ENCODE measurements at places on chromosomes 7 and 10. TPM values are rescaled to one million over a fixed set of nuclear protein-coding genes. Genes with fewer than 3 reads are reported as not detected.

DNA sequence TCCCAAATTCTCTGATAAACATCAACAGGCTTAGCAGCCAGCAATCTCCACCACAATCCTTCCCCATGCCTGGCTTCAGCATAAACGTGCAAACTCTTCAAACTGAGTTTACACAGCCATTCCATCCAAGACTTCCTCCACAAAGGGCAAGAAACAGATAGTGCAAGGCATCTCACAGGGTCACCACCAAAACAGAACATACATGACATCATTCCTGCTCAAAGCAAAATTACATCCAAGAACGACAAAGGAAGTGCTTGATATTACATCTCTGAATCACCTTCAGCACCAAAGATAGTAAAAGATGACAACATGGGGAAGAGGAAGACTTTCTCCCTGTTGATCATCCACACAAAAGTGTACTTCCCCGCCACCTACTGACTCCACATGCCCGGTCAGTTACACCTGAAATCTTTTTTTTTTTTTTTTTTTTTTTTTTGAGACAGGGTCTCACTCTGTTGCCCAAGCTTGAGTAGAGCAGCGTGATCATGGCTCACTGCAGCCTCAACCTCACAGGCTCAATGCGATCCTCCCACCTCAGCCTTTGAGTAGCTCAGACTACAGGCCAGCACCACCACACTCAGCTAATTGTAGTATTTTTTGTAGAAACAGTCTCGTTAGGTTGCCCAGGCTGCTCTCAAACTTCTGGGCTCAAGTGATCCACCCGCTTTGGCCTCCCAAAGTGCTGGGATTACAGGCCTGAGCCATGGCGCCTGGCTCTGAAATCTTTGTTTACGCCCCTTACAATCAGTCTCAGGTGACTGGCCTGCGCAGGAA, 127.5 kb downstream of the PARD3 start:
- DNase-seq = no peak

- DNase-seq = no peak
Measured at GRCh38 chr7:44883961-44884620, 1.2 kb downstream of the PURB start.

Gene LMBR1
- 88.6 TPM for total RNA-seq

DNA sequence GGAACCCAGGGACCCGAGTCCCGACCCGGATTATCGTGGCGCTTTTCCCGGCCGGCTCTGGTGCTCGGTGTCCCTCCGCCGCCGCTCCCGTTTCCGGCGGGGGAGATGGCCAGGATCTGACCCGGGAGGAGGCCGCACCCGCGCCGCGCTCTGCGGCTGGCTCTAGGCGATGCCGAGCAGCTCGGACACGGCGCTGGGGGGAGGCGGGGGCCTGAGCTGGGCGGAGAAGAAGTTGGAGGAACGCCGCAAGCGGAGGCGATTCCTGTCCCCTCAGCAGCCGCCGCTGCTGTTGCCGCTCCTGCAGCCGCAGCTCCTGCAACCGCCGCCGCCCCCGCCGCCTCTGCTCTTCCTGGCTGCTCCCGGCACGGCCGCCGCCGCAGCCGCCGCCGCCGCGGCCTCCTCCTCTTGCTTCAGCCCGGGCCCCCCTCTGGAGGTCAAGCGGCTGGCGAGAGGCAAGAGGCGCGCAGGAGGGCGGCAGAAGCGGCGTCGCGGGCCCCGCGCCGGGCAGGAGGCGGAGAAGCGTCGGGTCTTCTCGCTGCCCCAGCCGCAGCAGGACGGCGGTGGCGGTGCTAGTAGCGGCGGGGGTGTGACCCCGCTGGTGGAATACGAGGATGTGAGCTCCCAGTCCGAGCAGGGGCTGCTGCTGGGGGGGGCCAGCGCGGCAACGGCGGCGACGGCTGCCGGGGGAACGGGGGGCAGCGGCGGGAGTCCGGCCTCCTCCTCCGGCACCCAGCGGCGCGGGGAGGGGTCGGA, 593 bp downstream of the CDK13 start:
- DNase-seq = peak; percentile 60

DNA sequence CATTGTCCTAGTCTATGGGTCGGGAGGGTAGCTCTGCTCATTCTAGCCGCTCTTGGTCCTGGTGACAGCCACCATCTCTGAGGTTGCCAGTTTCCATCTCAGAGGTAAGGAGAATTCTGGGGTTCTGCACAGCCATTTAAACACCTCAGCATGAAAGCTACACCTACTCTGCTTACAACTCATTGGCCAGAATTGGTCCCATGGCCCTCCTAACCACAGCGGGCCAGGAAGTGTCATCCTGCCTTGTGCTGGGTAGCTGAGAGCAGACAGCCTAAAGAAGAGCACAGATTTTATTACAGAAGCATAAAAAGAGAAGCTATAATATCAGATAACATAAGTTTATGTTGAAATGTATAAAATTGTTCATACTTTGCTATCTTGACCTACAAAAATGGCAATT, 152.7 kb downstream of the HECW1 start:
- no peak for DNase-seq

DNA sequence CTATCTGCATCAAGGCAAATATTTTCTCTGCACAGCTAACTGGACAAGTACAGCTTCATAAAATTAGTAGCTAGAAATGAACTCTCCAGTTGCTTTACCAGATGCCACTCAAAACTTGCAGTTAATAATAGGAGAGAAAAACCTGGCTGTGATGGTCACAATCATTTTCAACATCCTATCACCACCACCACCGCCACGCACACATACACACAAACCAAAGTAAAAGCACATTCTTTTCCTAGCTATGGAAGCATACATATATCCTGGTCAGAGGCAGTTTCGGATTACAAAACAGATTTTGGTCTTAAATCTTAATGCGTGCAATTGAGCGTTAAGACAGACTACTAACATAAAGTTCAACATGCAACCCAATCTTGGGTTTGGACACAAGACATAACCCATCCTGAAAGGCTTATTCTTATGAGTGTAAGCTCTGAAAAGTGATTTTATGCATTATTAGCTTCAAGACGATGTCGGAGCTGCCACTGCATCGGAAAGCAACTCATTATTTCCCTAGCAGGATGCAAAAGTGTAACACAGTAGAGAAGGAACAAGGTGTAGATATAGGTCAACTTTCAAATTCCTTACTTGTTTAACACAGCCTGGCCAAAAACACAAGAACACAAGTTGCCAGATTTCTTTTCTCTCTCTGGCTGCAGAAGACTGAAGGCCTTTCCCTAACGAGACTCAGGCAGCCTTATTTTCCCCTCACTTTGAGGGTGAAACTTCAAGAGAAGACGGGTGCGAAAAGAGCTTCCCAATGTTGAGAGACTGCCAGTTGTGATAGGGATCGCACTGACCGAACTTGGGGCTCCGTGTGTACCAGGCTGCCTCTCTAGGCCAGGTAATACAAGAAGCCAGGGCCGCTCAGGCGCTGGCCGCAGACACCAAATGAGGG, 1.2 kb downstream of the CACUL1 start:
- no peak for DNase-seq

- no peak for DNase-seq
Measured at GRCh38 chr10:119330342-119330741, 123.0 kb downstream of the GRK5 start.

DNA sequence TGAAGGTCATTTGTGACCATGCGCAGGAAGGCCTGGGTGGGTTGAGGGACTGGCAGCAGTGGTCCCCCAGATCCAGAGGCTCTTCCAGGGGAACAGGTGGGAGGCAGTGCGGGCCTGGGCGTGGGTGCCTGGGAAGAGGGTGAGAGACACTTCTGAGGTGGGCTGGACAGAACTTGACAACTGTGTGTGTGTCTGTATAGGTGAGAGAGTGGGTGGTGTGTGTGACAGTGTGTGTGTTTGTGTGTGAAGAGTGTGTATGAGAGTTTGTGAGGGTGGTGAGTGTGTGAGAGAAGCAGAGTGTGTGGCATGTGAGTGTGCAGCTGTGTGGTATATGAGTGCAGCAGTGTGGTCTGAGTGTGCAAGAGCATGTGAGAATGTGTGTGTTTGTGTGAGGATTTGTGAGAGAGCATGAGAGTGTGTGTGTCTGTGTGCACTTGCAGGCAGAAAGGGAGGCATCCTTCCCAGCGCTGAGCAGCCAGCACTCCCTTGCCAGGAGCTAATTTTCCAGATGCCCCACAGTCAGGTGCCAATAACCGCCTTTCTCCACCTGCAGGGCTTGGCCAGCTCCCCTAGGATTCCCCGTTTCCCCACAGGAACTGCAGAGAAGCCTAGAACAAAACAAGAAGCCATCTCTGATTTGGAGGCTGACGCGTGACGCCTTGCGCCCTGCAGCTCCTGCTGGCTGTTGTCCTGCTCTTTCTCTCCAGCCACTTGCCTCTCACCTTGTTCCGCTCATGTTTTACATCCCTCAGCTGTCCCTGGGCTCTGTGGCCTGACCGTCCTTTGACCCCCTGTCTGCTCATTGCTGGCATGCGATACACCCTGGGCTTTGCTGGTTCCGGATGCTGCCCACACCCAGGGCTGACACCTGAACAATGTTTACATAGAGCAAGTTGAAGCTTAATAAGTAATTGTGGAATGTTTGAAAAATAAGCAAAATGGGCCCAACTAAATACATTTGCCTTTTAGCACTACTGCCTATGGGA, 88.0 kb downstream of the TMEM178B start:
- no peak for DNase-seq

DNA sequence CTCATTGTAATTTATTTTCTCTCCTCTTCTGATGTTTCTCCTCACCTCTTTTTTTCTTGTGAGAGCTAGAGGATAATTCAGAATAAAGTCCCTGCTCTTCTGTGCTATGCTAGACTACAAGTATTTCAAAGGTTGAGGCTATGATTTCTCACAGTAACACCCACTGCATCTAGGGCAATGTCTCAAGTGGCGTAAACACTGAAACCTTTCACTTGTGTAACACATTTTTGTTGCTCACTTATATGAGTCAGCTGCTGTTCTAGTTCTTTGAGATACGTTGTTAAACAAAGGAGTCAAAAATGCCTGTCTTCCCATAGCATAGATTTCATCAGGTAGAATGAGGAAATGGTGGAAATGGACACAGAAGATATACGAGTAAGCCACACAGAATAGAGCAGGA, 305.1 kb upstream of the PITRM1 start:
- no peak for DNase-seq

GRCh38 chr7:5419539-5420066, 4.0 kb downstream of the TNRC18 start:
- DNase-seq = no peak

Gene ARHGAP22
- total RNA-seq = not detected

DNA sequence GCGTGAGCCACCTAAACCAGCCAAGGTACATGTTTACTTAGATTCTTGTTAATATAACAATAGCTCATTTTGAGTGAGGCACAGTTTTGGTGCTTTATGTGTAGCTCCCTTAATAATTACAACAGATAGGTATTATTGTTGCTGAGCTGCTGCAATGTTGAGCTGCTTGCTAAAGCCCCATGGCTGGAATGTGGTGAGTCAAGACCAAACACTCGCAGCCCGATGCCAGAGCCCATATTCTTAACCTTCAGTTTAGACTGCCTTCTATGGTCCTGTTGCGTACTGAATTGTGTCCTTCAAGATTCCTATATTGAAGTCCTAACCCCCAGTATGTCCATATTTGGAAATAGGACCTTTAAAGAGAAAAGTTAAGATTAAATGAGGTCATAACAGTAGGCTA, 407.1 kb downstream of the NEBL start:
- DNase-seq = no peak

Gene FAM25G
- not detected for total RNA-seq

DNA sequence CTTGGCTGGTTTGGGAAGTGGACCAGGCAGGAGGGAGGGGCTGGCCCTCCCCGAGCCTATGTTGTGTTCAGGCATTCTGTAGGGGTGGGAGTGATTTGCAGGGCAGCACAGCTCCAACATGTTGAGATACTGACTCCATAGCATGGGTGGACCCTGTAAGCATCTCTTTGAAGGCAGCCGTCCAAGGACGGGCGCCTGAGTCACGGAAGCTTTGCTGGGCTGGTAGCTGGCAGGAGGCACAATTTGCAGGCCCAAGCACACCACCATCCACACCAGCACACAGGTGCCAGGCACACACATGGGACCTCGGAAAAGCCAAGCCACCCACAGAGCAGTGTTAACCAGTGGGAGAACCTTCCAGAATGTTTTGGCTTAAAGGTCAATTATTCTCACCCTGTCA, 505.1 kb upstream of the FOXK1 start:
- no peak for DNase-seq

DNA sequence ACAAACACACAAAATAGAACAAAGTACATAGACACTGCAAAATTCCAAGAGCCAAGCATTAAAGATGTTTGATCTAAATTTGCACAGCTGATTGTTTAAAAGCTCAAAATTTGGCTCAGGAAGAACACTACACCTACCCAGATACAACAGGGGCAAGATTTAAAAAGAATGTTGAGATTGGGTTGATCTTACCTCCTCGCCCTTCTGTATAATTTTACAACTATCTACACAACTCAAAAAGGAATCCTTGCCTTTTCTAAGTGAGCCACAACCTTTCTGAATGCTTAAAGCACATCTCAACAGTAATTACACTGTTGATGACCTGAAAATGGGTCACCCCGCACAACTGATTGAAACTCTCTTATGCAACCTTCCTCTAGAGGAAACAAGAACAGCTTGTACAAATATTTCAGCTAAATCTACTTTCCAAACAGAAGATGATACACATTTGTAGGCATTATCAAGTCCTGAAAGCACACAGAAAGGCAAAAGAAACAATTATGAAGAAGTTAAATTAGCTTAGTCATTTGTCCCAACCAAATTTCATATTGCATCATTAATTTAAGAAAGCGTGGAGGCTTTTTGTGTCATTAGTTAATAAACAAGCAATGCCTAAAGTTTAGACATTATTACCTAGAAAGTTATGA, 75.5 kb downstream of the UBE2H start:
- DNase-seq = no peak

- DNase-seq = no peak
Measured at GRCh38 chr10:7902413-7902812, 84.1 kb downstream of the TAF3 start.

GRCh38 chr7:55558962-55559920, 13.1 kb downstream of the VOPP1 start:
- no peak for DNase-seq

Gene TMEM139
- 1.3 TPM for total RNA-seq

GRCh38 chr7:158829342-158830210, at the start of gene ESYT2:
TSS of gene ESYT2 (minus strand) at chr7:158829509. CDS start at chr7:158829418, 91 bp downstream.
- DNase-seq = peak; percentile 100
